Pulmonary artery endothelial cell (primary cell): ENCODE measurements at places on chromosomes 4 and X.

GRCh38 chrX:70478526-70479245 is 34.1 kb downstream of the DLG3 start:
- DNase-seq: no peak

DNA sequence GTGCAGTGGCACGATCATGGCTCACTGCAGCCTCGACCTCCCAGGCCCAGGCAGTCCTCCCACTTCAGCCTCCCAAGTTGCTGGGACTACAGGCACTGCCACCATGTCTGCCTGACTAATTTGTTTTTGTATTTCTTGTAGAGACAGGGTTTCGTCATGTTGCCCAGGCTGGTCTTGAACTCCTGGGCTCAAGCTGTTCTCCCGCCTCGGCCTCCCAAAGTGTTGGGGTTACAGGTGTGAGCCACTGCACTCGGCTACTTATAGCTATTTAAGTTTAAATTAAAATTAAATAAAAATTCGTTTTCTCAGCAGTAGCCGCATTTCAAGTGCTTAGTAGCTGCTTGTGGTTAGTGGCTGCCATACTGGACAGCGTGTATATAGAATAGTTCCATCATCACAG is 3.5 kb downstream of the SMAD1 start:
- no peak for DNase-seq

- DNase-seq: no peak
These were observed 618.1 kb upstream of the GRIA3 start for GRCh38 chrX:122565952-122566351.

DNA sequence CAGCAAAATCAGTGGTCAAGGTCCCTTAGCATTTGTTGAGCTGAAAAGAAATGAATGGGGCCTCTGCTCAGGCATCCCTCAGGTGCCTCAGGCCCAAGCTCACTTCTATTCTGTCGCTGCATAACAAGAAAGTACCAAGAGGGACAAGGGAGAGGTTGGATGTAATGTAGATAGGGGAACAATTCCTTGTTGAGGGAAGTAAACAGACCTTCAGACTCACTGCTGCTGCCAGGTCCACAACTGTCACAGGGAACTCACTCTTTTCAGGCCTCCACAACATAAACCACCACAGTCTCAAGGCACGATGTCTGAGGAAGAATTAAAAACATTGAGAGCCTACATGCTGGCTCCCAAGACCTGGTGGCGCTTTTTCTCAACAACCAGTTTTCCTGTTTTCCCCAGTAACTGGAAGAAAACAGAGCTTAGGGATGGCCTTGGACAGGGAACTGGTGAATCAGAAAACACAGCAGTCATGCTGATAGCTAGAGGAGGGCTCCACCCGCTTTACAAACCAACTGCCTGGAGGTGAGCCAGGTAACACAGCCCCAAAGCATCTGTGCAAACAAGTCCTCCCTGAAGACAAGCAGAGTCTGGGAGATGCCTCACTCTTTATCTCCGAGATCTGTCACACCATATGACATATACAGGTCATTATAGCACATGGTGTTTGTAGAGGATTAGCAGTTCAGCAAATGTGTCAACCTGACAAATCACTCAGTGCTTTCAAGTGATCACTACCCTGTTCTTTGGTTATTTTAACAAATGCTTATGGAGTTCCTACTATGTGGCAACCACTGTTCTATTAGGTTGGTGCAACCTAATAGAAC is 14.3 kb upstream of the AWAT1 start:
- DNase-seq: no peak

DNA sequence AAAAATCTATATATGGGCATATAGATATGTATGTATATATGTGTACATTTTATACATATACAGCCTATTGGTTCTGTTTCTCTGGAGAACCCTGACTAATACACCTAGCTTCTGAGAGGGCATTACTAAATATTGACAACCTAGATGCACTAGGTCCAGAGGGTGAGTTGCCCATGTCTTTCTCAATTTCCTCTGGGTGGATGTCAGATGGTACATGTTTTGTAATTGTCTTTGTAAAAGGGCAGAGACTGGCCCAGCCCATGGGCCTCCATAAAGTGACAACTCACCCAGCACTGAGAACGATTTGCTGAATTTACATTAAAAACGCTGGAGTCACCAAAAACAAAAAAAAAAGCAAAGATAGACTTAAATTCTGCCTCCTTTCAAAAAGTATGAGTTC is 198.5 kb upstream of the FAM241A start:
- no peak for DNase-seq

DNA sequence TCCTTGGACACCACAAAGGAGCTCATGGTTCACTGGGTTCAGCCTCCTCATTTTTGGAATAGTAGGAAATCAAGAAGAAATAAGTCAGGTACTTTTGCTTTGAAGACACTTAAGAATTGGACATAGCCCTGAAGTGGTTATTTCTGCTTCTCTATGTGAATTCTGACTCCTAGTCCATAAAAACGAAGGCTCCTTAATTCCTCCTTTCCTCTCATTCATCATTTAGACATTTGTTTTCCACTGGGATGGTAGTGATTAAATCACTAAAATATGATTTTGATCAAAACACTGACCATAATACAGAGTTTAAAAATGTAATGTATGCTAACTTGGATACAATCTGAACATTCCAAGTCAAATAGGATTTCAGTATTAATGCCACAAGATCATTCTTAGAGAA is 34.7 kb upstream of the CYP2U1 start:
- DNase-seq: no peak

- no peak for DNase-seq
These were observed 52.1 kb downstream of the VSIG4 start for GRCh38 chrX:65987811-65988210.

GRCh38 chrX:135522878-135523693 is 2.6 kb downstream of the INTS6L start:
- DNase-seq: no peak

DNA sequence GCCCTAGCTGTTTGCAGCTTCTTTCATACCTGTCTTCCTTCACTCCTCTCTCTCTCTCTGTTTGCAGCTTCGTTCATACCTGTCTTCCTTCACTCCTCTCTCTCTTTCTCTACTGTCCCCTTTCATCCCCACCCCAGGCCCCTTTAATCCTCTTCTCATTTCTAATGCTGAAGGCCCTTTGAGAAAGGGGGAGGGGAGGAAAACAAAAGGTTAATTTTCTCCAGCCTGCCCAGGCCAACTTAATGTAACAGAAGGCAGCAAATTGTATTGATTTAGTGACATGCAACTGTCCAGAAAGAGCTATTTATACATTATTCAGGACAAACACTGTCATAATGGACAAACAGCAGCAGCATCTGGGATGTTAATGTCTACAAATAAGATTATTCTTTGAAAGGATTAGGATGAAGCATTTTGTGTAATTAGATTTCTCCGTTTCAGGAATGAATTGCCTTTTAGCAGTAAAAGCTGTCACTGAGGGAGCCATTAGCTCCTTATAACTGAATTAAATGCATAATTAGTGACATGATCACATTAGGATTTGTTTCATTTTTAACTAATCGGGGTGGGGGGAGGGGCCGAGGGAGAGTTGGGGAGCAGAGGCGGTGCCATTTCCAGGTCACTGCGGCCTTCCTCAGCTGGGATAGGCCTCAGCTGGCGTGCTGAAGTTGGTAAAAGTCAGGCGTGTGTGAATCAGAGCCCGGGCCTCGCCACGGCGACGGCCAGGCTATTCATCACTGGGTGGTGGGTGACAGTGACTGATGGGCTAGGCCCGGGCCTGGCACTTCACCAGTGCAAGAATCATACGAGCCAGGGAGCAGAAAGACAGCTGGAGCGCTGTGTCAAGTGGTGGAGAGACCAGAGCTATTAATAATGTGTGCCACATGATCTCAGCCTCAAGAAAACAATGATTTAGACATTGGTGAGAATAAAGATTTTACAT is 174.5 kb downstream of the NKX6-1 start:
- DNase-seq: no peak

- DNase-seq: no peak
These were observed 72.4 kb downstream of the PSAPL1 start for GRCh38 chr4:7362341-7362740.

GRCh38 chr4:145822181-145822580 is 116.4 kb downstream of the ZNF827 start:
- no peak for DNase-seq

- DNase-seq: no peak
These were observed 84.0 kb downstream of the LPAR4 start for GRCh38 chrX:78831523-78831922.

- DNase-seq: no peak
These were observed 62.4 kb downstream of the ATXN3L start for GRCh38 chrX:13257223-13258051.

GRCh38 chrX:31356275-31357212 is 284.7 kb upstream of the FTHL17 start:
- no peak for DNase-seq

- DNase-seq: no peak
These were observed 54.2 kb downstream of the RHOXF2B start for GRCh38 chrX:120023259-120023658.

DNA sequence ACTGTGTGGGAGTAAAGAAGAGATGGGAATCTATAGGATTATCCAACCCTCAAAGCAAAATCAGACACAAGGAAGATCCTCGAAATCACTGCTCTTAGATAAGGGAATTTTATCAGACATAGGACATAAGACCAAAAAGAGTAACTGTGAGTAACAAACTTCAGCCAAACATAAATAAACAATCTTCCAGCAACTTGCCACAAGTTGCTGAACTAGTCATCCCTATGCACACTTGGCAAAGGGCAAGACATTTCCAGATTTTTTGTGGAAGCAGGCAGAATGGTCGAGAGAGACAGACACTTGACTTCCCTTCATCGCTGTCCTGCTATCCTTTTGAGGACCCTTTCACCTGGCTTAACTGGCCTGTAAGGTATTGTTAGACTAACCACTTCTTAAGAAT is 89.6 kb downstream of the KCNIP4 start:
- DNase-seq: no peak

DNA sequence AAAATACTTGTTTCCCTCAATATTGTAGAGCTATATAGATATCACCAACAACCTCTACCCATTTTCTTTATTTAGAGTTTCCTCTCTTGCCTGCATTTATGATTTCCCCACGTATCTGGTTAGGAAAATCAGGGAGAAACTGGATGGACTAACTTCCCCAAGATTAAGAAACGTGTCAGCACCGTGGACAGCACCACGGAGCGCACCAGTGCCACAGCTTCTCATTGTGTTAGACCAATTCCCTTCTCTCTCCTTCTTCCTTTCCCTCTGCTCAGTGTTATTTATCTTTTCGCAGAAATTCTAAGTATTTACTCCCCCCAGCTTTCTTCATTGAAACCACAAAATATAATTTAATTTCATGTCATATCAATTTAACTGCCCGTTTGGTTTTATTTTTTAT is 568.6 kb upstream of the BOD1L1 start:
- DNase-seq: peak; percentile 39

DNA sequence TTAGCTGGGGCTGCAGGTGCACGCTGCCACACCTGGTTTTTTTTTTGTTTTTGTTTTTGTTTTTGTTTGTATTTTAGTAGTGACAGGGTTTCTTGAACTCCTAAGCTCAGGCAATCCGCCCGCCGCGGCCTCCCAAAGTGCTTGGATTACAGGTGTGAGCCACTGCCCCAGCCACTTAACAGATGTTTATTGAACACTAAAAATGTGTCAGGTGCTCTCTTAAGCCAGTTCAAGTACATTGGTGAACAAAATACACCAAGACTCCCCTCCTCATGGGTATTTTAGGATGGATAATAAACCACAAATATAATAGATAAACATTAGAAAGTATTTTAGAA is 69.9 kb downstream of the TRAPPC11 start:
- DNase-seq: no peak

- DNase-seq: no peak
These were observed 636 bp downstream of the BCOR start for GRCh38 chrX:40097141-40097503.

- DNase-seq: no peak
These were observed 5.6 kb upstream of the TBL1X start for GRCh38 chrX:9459186-9459748.

DNA sequence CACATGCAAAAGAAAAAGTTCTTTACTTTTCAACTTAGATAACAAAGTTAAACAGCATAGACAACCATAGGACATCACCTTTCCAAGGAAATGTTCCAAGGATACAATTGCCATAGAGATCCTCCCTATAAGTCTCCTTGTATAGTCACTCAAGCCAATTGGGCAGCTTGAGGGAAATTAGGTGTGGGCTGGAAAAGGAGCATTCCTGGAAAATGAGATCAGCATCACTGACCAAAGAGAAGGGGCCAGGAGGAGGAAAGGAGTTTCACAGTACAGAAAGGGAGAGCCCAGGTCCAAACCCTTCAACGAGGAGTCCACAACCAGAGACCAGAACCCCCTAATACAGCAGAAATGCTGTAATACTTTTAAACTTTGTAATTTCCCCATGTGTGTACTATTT is 91.5 kb upstream of the PPARGC1A start:
- DNase-seq: no peak

DNA sequence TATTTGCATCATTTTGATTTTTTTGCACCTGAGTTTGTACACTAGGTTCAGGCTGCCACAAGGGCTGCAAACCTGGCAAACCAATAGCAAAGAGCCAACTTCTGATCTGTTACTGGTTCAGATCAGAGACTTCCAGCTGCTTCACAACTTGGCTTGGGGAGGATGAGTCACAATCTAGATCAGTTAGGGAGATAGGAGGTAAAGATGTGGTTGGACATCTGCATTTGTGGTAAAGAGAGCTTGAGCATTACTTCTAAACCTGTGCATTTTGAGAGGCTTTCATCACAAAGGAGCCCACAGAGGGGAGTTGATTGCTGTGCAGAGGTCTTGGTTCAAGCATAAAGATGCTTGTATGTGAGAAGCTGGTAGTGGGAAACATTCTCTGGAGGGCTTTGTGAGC is 34.5 kb downstream of the LINC00632 start:
- DNase-seq: no peak

DNA sequence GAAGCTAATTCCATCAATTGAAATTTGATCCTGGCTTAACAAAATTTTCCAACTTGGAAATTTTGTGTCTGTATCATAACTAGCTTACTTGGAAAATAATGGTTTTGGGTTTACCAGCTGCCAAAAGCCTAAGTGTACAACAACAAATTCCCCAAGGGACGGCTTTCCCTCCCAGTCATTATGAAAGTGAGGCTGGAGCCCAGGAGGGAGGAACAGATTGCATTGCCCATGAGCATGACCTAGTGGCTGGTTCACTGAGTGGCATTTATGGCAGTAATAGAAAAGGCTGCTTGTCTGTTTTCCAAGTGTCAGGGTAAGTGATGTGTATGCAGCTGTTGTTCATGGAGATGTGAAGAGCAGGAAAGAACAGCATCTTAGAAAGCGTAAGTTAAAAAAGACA is 70.8 kb upstream of the HHIP start:
- DNase-seq: no peak

GRCh38 chr4:39029752-39030694 is 2.2 kb downstream of the TMEM156 start:
- no peak for DNase-seq

GRCh38 chr4:48307528-48307927 is 33.8 kb upstream of the SLAIN2 start:
- DNase-seq: no peak

DNA sequence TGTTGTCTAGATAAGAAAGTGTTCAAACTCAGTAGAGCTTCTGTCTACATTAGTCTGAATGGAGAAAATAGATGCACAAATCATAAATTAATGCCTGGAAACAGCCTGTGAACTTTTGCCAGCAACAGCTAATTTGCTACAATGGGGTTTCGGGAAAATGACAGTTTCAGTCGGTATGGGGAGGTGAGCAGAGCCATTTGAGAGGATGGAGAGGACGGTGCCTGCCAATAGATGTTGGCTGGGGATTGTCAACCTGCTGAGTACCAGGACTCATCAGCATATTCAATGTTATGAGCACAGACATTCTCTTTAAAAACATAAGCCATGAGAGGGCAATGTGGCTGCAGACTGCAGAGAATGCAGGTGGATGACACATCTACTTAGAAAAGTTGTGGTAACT is 230.3 kb upstream of the PCDH18 start:
- DNase-seq: no peak
